GF-D8 (cell line): ENCODE measurements at places on chromosomes 4 and X.

DNA sequence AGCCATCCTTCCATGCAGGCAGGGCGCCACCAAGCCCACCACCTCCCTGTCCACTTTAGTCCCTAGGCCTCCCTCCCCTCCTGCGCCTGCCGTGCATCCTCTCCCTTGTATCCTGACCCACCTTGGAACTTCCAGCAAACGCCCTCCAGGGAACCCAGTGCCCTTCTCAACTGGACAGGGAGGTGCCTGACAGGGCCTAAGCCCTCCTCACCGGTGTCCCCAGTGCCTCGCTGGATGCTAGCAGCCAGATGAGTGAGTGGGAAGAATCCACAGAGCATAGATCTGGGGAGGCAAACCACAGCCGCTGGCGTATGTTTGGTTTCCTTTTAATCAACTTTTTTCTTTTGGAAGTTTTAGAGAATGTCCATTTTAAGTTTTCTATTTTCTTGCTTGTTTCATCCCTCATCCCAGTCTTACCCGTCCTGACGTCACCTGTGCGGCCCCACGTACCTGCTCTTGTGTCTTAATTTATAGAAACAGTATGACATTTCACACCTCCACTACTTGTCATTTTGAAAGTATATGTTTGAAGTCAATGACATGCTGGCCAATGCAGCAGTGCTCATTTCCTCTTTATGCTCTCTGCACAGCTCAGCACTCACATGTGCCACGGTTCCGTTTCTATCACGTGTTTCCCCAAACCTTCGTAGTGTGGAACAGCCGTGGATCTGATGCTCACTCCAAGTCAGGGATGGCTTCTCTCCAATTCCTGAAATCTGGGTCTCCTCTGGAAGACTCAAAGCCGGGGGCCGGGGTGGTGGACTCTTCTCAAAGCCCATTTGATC, 3.4 kb upstream of the HMX1 start:
- no peak for DNase-seq

DNA sequence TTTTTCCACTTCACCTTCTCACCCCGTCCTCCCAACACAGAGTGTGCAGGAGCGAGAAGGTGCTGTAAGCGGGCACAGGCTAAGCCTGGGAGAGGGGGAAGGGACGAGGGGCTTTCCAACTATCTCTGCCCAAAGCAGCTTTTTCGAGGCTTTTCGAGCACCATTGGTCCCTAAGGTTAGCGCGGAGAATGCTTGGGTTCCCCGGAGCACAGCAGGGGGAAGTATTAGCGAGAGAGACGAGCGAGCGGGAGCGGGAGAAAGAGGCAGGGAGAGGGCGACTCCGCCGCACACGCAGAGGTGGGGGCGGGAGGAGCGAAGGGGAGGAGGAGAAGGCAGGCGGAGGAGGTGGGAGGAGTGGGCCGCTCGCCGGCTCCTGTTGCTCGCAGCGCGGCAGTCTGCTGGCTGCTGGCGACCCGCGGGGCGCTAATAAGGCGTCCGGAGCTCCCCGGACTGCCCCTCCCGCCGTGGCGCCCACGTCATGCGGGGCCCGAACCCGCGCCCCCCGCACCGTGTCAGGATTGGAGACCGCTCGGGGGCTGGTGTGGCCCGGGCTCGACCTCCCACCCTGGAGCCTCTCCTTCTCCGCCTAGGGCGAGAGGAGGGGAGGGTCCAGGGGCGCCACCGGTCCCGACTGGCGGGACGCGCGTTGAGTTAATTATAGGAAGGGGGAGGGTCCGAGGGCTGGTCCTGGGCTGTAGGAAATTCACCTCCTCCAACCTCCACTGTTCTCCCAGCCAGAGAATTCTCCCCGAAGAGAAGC, at the start of gene ADAMTS3:
Gene ADAMTS3, minus strand, starts transcription at position 263 of the 760 bp plus-strand sequence. CDS start 459 bp downstream, outside the sequence.
- DNase-seq: no peak

DNA sequence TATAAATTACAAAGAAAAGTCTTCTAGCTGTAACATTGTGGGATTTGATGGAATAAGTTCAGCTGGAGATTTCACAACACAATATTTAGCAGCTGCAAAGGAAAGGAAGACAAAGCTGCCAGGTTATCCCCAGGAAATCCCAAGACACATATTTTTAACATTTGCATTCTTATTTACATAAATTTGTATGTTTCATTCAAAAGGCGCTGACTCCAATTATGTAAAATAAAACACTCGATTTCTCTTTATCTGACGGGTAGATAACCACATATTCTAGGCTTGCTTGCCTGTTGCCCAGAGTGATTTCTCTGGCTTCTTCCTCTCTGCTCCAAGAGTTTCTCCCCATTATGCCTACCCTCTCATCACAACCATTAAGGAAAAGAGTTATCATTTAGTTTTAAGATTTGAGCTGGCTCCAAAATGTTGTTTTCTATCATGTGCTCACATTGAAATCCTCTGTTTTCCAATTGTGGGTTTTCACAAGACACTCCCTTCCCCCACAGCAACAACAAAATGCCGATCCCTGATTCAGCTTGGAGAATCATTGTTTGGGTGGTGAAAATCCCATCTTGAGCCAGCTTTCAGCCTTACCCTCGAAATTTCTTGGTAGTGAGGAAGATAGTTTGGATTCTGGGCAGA, 128.2 kb upstream of the RASGEF1B start:
- DNase-seq: no peak

DNA sequence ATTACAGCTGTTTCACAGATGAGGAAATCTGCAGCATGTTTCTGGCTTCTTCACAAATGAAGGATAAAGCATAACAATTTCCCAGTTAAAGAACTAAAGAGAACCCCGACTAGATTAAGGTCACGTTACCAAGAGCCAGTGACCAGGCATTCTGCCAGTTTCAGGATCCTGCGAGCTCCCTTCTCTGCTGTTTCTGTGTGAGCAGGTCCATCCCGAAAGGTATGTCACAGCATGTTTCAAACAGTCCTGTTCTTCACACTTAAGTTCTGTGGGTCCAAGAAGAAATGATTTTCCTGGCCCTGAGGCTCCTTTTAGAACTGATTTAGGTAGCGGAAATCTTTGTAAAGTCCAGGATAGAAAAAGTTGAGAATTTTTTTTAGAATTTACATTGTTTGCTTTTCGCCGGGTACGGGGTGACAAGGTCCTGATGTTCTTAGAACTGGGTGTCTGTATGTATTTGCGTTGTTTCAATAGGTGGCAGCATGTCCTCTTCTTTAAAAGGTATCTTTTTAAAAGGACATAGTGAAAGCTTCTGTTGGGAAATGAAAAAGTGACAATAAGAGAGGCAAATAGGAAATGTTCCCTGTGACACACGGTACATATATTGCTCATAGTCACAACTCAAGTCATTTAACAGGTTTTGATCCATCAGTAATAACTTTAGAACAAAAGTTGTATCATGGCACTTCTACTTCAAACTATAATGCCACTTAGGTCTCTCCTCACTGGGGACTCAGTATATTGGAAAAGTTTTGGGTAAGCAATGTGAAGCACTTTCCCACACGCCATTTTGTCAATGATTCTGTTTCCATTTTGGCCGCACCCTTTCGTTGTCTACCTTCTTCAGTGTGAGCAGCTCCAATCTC, 18.4 kb downstream of the IL21 start:
- DNase-seq: no peak

GRCh38 chr4:54165438-54165837, 63.7 kb upstream of the PDGFRA start:
- DNase-seq: no peak

DNA sequence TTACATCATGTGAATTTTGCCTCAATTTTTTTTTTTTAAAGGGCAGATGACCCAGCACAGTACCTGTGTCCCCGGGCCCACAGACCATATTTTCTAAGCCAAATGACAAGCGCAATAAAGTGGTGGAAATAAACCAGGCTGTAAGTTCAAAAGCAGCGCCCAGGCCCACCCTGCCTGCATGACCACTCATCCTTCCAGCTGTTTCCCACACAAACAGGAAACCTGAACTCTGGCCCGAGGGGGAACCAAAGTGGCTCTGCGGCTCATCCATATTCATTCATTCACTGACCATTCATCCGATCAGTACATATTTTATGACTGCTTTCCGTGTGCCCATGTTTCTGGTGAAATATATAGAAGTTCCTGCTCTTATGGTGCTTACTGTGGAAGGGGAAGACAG, 33.7 kb upstream of the CRMP1 start:
- DNase-seq: no peak

DNA sequence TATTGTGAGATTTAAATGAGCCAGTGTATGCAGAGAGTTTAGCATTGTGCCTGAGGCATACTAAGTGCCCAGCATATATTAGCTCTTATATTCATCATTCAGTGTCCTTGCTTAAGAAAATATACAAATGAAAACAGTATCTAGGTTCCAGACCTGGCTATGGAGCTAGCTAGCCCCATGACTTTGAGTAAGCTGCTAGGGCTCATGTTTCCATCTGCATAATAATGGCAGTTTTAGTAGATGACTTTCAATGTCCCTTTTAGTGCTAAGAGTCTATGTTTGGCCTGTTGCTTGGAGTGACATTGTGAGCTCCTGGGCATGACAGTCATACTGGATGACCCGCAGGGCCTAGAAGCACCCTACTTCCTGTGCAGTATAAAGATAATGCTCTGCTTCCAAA, 435.3 kb downstream of the ZIC3 start:
- DNase-seq: no peak

DNA sequence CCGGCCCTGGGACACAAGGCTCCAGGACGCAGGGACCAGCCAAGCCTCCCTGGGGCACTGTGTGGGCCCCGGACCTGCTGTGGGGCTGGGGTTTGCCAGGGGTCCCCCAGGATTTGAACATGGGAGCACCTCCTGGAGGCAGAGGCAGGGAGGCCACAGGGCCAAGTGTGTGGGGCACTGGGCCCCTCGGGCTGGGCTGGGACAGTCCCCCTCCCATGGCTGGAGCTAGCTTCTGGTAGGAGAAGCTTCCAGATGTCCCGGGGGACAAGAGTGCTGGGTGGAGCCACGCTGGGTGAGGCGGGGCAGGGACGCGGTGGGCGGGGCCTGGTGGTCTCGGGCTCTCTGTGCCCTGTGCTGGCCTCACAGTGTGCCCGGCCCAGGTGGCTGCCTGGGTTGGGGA, 18.6 kb downstream of the FGFRL1 start:
- DNase-seq: no peak

GRCh38 chrX:80807606-80807991, 2.1 kb downstream of the BRWD3 start:
- no peak for DNase-seq

- no peak for DNase-seq
Observed at GRCh38 chrX:39613482-39613995, 484.2 kb downstream of the BCOR start.

- DNase-seq: no peak
Observed at GRCh38 chr4:160810941-160811340, 1352.9 kb downstream of the FSTL5 start.

DNA sequence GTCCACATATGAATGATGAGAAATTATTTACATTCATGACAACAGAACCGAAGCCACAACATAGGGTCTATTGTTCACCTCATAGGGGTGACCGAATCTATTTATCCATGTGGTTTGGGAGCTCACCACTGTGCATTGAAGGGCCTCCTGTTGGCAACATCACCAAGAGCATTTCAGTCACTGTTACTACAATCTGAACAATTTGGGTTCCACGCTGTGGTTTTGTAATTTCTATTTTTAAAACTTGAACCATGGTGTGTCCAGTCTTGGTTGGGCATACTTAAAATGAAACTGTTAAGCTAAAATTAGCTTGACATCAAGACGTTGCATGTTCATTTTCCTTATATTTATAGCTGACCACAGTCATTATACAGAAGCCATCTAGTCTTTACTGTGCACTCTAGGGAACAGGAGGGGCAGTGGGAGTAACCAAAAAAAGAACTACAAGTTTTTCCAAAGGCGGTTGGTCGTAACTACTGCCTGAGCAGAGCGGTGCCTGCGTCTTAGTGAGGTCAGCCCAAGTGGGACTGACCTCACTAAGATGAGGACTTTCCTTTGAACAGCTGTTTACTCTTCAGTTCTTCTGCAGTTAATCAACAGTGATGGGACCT, 192.1 kb downstream of the SPRY1 start:
- DNase-seq: no peak

DNA sequence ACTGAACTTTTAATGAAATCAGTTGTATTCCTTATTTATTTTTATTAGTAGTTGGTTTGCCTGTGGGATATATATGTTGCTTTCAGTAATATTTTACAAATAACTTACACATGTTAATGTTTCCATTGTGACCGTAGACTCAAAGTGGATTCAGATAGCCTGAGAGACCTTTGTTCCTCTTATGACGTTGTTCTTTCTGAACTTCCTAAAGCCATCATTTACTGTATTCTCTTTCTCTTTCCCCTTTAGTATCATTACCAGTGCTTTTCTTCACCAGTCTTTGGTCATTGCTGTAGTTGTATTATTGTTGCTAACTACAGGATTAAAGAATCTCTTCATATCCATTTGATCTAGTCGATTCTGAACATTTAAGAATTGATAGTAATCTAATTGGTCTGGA, 4.3 kb downstream of the STIM2 start:
- DNase-seq: peak; percentile 42

DNA sequence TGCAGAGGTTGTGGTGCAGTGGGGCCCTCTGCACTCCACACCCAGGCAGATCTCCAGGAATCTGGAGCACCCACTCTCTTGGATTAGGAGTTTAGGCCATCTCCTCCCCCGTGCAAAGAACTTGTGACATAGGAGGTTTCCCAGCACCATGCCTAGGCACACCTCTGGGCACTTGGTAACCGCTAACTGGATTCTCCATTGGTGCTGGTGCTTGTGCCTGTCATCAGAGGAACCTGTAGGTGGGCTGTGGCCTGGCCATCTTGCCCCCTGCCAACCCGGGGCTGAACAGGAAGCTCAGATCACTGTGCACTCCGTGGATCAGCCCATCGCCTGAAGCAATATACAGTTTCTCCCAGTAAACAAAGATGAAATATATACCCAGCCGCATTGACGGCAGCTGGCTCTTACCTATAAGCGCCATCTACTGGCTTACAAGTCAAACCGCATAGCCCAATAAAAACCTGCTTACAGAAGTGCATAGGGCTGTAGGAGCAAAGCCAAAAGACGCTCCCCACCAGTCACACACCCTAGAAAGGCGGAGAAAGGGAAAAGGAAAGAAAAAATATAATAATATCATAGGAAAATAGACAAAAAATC, 19.1 kb upstream of the TEX13B start:
- DNase-seq: no peak

DNA sequence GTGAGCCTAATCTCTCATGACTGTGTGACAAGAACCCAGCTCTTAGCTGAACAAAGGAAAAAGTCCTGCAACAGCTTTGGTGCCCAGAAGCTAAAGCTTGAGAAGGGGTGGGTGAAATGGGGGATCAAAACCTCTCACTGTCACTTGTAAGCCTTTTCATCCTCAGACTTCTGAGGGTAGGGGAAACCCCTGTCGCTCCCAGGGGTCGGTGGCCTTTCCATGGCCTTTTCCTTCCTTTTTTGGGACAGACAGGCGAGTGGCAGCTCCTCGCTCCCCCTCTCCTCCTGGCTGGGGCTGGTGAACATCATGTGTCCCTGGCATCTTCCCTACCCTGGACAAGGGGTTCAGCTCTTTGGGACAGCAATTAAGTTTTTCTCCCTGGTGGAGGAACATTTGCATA, 78.2 kb downstream of the FAM47A start:
- no peak for DNase-seq

- DNase-seq: no peak
Observed at GRCh38 chr4:39367166-39367565, 1.0 kb upstream of the RFC1 start.

DNA sequence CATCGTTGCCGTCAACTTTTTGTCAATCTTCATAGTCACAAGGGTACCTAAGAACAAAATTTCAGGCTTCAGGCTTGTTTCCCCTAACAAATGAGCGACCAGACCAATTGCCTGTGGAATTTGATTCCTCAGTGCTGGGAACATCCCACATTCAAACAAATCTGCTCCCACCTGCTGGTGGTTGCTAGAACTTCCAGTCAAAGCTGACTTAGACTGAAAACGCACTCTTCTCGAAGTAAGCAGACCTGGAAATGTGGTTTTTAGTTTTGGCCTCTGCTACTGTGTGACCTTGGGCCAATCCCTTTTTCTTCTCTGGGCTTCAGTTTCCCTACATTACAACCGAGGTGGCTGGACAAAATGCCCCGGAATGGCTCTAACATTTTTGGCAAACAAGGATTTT, 1.8 kb upstream of the GABRQ start:
- no peak for DNase-seq
